ENCODE measurements at places on chromosomes 1 and 21. TPM values are rescaled to one million over a fixed set of nuclear protein-coding genes. Genes with fewer than 3 reads are reported as not detected.

NFIA gene
- total RNA-seq, result 0.35 TPM

DNA sequence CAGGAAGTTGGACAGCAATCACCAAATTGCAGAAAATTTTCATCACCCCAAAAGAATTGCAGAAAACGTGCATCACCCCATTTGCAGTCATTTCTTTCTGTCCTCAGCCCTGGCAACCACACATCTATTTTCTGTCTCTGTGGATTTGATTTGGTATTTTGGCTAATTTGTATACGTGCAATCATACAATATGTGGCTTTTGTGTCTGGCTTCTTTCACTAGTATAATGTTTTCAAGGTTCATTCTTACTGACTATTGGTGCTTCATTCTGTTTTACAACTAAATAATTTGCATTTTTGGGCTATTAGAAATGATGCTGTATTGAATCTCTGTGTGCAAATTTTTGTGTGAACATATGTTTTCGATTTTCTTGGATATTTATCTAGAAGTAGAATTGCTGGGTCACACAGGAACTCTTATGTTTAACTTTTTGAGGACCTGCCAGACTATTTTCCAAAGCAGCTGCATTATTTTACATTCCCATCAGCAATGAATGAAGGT lies 24.8 kb upstream of the PRDM2 start:
- DNase-seq, result no peak

CDK11A gene
- 50.1 TPM for total RNA-seq

DNA sequence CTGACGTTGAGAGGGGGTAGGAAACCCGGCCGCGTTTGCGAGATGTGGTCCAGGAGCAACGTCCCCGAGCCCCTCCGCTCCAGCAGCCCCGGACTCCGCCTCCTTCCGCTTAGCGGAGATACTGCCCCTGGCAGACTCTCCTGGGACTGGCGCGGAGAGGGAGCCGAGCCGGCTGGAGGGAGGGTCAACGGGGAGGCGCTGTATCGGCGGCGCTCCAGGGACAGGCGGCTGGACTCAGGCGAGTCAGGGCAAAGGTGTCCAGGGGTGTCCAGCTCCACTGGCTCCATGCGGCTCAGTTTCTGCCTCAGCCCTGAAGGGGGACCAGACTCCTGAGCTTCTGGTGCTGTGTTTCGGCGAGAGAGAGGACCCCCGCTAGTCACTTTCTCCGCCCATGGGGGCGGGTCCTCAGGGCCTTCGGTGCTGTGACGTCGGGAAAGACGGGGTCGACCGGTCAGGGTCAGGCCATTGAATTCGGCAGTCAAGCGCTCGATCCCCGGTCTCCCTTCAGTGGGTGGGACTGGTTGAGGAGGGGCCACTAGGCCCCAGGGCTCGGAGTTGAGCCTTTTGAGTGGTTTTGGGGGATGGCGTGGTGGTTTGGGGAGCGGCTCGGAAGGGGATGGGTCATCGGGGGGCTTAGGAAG lies 2.8 kb upstream of the LIX1L start:
- peak; percentile 92 for DNase-seq

- DNase-seq, result no peak
Measured at GRCh38 chr1:11948822-11949458, 14.4 kb downstream of the PLOD1 start.

- DNase-seq, result no peak
Measured at GRCh38 chr1:85473390-85473789, 8.4 kb upstream of the DDAH1 start.
